ENCODE measurements at places on chromosomes 5 and 9.

DNA sequence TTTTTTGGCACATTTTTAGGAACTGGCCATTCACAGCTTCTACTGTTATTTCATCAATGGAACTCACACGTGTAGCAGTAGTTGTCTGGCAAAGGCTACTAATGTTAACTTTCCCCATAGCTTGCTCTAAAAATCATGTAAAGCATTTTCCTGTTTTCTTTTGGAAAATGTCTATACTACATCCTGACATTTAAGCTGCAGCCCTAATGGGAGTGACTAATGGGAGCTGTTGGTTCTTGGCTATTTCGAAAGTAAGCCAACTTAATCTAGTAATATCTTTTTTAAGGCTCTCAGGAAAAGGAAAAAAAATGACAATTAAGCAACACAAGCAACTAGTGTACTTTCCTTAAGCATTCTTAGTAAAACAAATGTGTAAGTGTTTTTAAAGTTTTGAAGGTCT, 169.2 kb downstream of the SLC12A2 start:
- no peak for DNase-seq

GRCh38 chr9:128102861-128103588, 24.5 kb downstream of the PTGES2 start:
- no peak for DNase-seq

GRCh38 chr9:128392302-128393144, 21.3 kb downstream of the URM1 start:
- no peak for DNase-seq

GRCh38 chr9:123640792-123641222, 284.8 kb downstream of the CRB2 start:
- DNase-seq = no peak

DNA sequence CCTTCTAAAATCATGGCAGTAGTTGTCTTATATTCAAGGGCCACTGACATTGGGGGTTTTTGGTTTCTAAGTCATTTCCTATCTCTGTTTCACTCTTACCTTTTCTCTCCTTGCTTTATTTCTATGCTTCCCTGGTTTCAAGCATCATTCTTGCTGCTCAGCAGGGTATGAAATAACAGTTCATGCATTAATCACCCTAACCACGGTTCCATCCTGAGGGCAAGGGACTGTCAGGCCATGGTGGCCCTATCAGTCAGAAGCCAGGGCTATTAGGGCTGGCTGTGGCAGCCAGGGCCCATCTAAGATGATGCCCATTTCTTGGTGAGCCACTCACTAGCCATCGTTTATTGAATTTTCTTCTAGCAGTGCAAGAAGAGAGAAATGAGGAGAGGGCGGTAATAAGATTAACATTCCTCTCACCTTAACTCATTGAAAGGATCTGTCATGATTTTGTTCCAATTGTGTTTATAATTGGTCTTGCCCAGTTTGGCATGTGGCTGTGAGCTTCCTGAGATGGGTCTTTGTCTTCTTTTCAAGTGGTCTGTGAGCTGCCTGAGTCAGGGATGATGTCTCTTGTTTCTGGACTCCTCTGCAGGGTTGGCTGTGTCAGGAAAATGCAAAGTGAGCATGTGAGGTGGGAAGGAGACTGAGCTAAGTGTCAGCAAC, 45.2 kb downstream of the CYSTM1 start:
- DNase-seq = no peak

All from activated CD4-positive, alpha-beta T cell treated with anti-CD3 and anti-CD28 coated beads, Interleukin-2, amount 50 U/mL, for 1 hour (primary cell).